Mesenchymal stem cell (in vitro differentiated cells and primary cell): ENCODE measurements at places on chromosomes 6 and 20.

DNA sequence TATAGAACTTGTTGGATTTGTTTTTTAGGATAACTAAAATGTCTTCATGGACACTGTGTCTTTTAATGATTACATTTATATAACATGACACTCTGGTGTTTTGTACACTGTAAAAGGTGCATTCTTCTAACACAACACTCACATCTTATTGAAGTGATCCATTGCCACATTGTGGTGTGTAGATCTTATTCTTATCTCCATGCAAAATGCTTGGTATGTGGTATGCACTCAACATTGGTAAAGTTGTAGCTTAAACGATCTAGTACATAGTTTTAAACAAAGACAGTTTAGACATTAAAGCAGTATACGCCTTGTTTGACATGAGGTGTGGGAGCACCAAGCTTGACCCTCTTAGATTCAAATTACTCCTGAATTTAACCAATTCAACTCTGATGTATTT lies 84.7 kb downstream of the SASH1 start:
- DNase-seq: no peak

- no peak for DNase-seq
Measured at GRCh38 chr6:12924911-12925310, 208.3 kb downstream of the PHACTR1 start.

DNA sequence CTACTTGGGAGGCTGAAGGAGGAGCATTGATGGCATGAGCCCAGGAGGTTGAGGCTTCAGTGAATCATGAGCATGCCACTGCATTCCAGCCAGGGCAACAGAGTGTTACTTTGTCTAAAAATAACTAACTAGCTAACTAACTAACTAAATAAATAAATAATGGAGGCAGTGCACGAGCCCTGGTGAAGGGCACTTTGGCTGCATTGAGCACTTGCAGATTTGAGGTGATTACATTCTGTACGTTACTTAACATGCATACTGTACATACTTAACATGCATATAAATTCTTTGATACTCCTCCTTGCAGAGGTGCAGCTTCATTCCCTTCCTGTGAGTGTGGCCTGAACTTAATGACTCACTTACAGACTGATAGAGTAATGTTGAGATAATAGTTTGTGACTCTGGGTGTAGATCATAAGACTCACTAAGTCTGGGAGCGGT lies 10.7 kb downstream of the HLA-A start:
- peak; percentile 83 for DNase-seq

- peak; percentile 87 for DNase-seq
Measured at GRCh38 chr6:41733707-41734665, 1.4 kb downstream of the TFEB start.

GRCh38 chr6:132204591-132204990 lies 196.7 kb downstream of the MOXD1 start:
- no peak for DNase-seq

GRCh38 chr6:51474022-51474975 lies 613.1 kb downstream of the PKHD1 start:
- no peak for DNase-seq

DNA sequence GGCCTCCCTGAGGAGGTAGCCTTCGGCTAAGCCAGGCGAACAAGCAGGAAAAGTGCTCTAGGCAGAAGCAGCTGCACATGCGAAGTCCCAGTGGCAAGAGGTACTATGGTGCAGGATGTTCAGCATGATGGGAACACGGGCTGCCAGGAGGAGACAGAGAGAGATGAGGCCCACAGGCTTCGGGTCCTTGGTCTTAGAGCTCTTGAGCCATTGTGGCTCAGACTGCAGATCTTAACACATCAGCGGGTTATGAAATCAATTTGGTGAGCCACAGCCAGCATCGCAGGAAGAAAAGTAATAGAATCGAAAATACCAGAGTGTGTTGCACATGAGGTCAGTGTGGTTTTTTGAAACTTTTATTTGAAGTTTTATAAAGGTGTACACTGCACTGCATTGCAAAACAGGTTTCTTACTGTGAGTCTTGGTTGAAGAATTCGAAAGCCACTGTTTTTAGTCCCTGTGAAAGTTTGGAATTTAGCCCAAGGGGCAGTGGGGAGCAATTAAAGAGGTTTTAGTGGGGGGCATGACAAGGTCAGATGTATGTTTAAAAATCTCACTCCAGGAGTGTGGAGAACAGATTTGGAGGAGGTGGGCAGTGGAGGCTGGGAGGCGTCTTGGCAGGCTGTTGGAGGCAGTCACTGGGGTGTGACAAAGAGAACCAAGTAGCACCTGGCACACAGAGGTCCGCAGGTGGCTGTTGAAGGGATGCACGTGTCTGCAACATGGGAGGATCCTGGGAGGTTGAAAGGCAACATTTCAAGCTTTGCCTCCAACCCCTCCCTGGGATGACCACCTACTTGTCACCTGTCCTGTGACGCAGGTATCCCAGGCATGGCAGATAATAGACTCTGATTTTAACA lies 69.3 kb downstream of the EYA2 start:
- no peak for DNase-seq

GRCh38 chr6:9409126-9409525 lies 973.8 kb upstream of the SLC35B3 start:
- DNase-seq: no peak

- DNase-seq: no peak
Measured at GRCh38 chr6:167151648-167152047, 6.1 kb downstream of the GPR31 start.

- no peak for DNase-seq
Measured at GRCh38 chr20:62943396-62943795, 5.4 kb downstream of the GID8 start.

DNA sequence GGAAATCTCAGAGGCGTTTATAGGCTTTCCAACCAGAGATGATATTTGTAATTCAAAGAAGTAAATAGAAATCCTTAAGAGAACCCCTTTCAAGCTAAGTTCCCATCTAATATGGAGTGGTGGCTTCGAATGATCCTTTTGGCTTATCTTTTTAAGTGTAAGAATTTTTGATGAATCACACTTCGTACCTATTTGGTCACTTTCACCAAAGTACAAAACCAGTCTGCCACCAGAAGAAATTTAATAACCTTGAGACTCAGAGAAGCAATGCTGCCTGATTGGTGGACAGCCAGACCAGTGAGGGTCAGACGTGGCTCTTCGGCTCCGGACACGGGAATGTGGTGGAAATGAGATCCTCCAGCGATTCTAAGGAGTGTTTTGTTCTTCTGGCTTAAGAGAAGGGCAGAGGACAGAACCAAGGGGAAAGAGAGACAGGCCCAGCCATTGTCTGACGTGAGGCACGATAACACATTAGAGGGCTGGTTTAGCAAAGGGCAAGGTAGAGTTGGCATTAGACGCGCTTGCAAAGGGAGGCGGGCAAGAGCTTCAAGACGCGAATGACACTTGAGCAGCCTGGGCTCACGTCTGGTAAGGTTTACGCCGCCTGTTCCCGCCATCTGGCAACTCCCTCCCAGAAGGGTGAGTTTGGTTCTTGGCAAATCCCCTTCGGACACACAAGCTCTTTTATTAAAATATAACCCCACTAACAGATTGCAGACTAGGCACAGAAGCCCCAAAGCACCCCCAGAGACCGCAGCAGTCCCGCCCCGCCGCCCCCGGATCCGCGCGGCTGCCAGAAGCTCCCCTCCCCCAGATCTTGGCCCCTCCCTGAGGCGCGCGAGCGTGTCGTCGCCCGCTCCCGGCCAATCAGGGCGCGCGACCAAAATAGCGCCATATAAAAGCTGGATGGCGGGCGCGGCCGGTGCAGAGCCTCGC lies 50.0 kb upstream of the EZR start:
- no peak for DNase-seq

GRCh38 chr6:119510246-119510645 lies 160.7 kb upstream of the MAN1A1 start:
- no peak for DNase-seq

DNA sequence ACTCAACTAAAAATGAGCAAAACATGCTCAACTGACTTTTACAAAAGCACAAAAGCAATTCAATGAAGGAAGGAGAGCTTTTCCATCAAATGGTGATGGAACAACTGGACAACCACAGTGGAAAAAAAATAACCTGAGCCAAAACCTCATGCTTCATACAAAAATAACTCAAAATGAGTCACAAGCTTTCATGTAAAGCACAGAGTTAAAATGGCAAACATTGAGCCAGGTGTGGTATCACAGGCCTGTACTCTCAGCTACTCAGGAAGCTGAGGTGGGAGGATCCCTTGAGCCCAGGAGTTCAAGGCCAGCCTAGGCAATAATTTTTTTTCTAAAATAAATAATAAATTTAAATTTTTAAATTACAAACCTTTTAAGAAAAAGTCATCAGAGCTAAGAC lies 18.4 kb upstream of the HLA-G start:
- DNase-seq: no peak

DNA sequence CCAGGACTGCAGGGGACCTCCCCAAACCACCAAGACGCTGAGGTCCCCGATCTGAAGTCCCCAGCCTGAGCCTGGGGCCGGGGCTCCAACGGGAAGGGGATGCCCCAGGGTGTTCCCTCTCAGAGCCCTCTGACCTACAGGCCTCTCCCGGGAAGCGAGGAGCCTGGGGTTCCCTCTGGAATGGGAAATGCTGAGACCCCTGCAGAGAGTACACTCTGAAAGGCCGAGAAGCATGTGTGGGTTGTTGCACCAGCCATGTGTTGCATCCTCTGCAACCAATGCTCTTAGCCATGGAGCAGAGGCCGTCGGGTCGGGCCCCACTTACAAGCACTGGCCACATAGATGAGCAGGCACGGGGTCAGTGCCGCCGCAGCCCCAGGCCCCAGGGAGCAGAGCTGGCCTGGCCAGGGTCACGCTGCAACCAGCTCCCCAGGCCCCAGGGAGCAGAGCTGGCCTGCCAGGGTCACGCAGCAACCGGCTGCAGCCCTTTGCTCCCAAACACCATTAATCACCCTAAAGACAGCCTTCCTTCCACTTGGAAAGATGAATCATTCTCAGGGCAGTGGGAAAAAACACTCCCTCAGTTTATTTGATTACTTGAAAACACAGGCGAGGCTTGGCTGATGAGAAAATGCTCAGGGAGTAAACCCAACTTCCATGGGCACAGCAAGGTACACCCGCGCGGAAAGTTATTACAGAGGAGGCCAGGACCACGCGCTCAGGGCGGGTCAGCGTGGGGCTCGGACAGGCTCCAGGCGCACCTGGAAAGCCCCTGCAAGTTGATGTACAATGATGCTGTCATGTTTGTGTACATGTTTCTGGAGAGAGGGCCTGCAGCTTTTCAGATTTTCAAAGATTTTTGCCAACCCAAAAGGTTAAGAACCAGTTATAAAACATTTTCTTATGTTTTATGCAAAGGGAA lies 78.0 kb upstream of the AFDN start:
- DNase-seq: peak; percentile 76

DNA sequence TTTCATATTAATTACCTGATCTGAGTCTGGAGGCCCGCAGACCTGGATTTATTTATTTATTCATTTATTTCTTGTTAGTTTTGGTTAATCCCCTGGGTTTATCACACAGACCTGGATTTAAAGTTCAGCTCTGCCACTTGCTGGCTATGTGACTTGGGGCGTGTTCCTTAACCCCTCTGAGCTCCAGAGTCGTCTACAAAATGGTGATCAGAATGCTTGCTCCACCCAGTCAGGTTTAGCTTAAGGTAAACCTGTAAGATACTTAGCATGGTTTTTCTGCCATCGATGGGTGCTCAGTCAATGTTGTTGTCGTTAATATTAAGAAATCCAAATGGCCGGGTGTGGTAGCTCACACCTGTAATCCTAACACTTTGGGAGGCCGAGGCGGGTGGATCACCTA lies 23.4 kb downstream of the SHLD1 start:
- DNase-seq: no peak

GRCh38 chr6:108145639-108146038 lies 20.2 kb upstream of the NR2E1 start:
- no peak for DNase-seq

- DNase-seq: no peak
Measured at GRCh38 chr20:38054647-38055046, 21.1 kb downstream of the RPRD1B start.

GRCh38 chr6:12001004-12001705 lies 11.0 kb upstream of the HIVEP1 start:
- DNase-seq: no peak

- DNase-seq: peak; percentile 55
Measured at GRCh38 chr6:122730775-122731386, 48.6 kb upstream of the FABP7 start.

DNA sequence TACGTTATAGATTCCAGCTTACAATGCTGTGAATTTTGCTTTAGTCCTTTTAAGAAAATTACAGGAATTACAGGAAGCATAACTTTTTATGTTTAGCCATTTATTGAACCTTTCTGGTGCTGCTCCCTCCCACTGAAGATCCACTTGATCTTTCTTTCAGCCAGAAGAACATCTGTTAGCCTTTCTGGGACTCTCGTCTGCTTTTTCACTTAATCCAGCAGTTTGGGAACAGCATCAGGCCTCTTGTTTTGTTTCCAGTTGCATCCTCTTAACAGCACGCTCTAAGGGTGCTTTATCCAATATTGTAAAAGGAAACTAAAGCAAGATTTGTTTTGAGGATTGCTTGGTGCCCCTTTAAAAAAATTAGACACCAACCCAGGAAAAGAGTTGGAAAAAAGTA lies 10.3 kb upstream of the CYP24A1 start:
- DNase-seq: no peak

DNA sequence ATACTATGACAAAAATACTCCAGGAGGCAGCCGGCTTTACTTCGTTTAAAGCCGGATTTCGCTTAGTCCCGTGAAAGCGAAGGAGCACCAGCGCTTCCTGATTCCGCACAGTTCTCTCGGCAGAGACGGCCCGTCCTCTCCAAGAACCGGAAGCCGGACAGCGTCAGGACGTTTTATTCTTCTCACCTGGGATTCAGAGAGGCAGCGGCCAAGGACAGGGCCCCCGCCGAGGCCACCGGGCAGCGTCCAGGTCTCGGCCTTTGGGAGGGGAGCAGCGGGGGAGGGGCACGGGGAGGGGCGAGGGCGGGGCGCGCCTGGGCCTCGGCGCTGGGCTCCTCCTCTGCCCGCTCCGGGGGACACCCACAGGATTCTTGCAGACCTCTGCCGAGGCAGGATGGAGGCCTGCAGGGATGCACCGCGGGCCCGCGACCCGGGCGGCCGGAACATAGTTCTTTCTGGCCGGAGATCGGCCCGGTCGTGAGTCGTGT lies 2.8 kb upstream of the DIDO1 start:
- peak; percentile 79 for DNase-seq

GRCh38 chr6:158472447-158472846 lies 87.4 kb upstream of the TMEM181 start:
- no peak for DNase-seq

- DNase-seq: no peak
Measured at GRCh38 chr20:50048420-50049166, 64.4 kb downstream of the UBE2V1 start.

- DNase-seq: no peak
Measured at GRCh38 chr20:24567508-24567907, 98.1 kb downstream of the SYNDIG1 start.

DNA sequence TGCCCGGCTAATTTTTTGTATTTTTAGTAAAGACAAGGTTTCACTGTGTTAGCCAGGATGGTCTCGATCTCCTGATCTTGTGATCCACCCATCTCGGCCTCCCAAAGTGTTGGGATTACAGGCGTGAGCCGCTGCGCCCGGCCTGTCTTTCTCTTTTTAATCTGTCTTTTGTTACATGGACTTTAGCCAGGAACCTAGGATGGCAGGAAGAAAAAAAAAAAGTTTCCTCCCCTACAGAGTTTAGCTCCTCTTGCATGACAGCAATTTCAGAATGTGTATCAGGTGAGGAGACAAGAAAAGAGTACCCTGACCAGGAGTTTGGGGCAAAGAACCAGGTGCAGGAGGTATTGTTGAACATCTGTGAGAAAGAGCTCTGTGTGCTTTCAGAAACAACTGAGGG lies 21.4 kb upstream of the TXLNB start:
- DNase-seq: no peak
